ENCODE measurements at places on chromosomes 12 and 14. TPM values are rescaled to one million over a fixed set of nuclear protein-coding genes. Genes with fewer than 3 reads are reported as not detected.

TMEM229B gene
- total RNA-seq, result 4.6 TPM

PMCH gene
- total RNA-seq, result not detected

- DNase-seq, result no peak
These were observed 721 bp upstream of the CTSG start for GRCh38 chr14:24576771-24577170.

ADAM20 gene
- 2.1 TPM for total RNA-seq

- no peak for DNase-seq
These were observed 5.0 kb upstream of the MGP start for GRCh38 chr12:14890701-14891100.

- DNase-seq, result no peak
These were observed 3.3 kb downstream of the CD4 start for GRCh38 chr12:6792522-6793201.

BIN2 gene
- 38.3 TPM for total RNA-seq

DNA sequence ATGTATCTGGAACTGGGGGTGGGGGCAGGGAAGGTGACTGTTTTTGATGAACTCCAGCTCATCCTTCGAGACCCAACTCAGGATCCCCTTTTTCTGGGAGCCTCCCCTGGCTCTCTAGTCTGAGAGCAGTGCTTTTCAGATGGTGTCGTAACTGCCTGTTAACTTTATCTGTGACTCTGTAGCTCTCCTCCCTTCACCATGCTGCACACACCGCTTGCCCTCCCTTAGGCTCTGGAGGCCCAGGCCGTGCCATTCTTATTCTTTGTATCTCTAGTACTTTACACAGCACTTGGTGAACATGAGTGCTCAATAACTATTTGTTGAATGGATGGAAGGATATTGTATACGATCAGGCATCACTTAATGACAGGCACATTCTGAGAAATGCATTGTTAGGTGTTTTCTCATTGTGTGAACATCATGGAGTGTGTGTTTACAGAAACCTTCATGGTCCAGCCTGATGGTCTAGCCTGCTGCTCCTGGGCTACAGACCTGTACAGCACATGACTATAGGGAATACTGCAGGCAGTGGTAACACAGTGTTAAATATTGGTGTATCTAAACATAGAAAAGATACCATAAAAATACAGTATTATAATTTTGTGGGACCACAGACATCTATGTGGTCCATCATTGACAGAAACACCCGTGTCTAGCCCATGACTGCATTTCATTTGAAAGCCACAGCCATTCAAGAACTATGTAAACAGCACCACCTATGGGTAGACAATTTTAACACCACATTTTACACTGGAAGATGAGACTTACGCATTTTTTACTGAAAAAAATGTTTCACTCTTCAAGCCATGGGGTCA is 91.8 kb downstream of the EML1 start:
- DNase-seq, result no peak

DNA sequence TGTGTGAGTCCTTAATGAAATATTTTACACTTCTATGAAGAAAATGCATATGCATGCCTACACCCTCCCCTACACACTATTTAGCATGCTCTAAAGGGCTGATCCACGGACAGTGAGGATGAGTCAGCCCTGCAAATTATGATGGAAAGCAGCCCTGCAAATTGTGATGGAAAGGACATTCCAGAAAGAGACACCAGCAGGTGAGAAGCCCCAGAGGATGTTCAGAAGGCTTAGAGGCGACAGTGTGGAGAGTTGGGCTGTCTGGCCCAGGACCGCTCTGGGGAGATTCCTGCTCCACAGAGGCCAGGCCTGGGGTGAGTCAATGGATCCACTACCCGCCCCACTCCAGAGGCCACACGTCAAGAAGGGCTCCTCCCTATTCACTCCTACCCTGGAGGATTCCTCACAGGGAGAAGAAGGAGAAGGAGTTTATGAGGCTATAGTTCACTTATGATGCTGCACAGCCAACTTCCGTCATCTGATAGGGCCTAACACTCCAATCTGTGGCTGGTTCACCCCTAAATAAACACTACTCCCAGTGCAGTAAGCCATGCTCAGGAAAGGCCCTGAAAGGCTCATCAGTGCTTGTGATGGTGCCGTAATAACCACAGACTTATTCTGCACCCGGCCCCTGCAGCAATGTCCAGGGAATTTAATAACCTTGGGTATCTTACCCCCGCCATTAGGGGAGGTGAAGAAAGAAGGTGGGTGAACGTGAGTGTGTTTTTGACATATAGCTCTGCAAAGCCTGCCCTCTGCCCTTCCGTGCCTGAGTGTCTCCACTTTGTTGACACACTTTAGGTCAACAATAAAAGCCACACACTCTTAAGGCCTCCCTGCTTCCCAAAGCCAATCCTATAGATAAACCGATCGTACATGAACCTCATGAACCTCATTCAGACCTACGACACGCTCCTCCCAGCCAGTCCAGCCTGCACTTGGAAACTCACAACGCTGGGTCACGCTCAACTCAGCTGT is 46.4 kb downstream of the CLMN start:
- DNase-seq, result no peak

ANO4 gene
- 0.17 TPM for total RNA-seq

DNA sequence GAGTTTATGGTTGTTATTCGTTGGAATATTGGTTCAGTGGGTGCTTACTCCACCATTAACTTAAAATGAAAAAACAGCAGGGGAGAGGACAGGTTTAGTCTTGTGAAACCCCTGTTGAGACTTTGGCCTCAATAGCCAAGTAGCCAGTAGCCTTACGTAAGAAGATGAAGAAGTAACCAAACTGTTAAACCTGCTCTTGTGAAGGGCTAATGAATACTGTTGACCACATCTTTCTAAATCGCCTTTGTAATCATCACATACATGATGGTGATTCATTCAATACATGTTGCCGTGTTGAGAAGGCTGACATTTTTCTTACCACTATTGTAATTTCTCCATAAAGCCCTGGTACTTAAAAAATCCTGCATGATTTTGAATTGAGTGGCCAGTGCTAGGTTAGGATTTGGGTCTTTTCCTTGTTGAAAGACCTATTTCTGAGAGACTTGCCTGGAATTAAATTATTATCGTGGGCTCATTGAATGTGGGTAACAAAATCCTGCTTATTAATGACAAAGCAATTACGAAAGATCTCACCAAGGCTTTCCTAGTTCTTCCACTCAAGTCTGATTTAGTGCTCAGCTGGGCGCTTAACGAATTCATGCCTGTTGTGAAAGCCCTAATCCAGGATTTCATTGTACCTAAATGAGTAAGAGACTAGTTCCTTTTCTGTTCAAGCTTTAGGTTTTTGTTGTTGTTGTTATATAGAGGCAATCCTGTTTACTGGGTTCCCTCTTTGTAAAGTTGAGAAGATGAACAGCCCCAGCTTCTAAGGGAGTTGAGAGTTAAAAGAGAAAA is 333.1 kb downstream of the FUT8 start:
- no peak for DNase-seq

HOXC6 gene
- not detected for total RNA-seq

GRCh38 chr12:55757701-55758100 is 14.8 kb downstream of the GDF11 start:
- DNase-seq, result no peak

GRCh38 chr12:6367065-6367968 is 8.0 kb downstream of the SCNN1A start:
- DNase-seq, result no peak

DNA sequence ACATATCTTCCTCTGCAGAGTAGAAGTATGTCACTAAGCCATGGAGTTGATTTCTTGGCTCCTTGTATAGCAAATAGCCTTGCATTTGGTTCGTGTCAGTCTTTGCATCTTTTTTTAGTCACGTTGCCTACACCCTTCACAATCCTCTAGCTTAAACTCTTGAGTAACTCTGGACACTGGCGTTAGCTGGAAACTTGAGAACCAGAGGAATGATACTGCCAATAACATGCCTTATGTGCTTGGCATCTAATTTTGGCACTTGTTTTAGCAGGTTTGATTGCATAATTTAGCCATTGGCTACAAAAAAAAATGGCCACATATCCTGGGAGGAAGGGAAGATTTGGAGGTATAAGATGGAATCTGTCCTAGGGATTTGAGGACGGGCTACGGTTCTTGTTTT is 136.2 kb downstream of the ETV6 start:
- DNase-seq, result no peak

DNA sequence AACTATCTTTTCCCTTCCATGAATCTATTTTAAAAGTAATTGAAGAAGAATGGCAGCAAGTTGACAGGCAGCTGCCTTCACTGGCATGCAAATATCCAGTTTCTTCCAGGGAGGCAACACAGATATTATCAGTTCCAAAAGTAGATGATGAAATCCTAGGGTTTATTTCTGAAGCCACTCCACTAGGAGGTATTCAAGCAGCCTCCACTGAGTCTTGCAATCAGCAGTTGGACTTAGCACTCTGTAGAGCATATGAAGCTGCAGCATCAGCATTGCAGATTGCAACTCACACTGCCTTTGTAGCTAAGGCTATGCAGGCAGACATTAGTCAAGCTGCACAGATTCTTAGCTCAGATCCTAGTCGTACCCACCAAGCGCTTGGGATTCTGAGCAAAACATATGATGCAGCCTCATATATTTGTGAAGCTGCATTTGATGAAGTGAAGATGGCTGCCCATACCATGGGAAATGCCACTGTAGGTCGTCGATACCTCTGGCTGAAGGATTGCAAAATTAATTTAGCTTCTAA is 18.4 kb downstream of the TMPO start:
- no peak for DNase-seq

GRCh38 chr14:59249029-59249428 is 60.6 kb downstream of the DAAM1 start:
- no peak for DNase-seq

GRCh38 chr12:33455096-33455495 is 15.5 kb upstream of the SYT10 start:
- no peak for DNase-seq

DNA sequence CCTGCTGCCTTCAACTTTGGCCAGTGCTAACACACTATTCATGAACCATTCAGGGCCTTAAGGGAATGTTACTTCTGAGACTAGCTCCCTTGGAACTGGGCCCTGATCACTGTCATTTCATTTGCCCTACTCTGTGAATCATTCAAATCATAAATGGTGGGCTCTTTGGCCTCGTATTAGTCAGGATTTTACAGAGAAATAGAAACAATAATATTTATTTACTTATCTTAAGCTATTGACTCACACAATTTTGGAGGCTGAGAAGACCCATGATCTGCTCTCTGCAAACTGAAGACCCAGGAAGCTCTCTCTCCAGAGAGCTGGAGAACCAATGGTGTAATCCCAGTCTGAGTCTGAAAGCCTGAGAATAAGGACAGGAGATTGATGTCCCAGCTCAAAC is 398.5 kb downstream of the LRIG3 start:
- DNase-seq, result no peak

GRCh38 chr12:60059180-60059579 is 463.4 kb downstream of the SLC16A7 start:
- no peak for DNase-seq

RIMKLB gene
- total RNA-seq, result 30.3 TPM

CLEC7A gene
- 17.4 TPM for total RNA-seq

DNA sequence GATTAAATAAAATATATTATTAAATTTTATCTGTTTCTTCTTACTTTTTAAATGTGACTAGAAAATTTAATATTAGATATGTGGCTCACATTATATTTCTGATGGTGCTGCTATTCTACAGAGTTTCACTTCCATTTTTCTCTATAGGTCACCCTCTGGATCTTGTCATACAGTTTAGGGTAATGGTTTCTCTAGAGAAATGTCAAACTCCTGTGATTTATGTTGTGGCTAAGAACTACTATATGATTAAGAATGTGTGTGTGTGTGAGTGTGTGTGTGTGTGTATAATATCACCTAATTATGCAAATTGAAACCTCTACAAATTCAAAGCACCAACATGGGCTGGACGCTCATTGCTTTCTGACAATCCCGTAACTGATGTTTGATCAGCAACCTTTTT is 325.9 kb downstream of the ADAMTS20 start:
- no peak for DNase-seq

INSM2 gene
- total RNA-seq, result 0.15 TPM

- no peak for DNase-seq
These were observed 42.3 kb downstream of the FAR2 start for GRCh38 chr12:29191267-29191850.

DNA sequence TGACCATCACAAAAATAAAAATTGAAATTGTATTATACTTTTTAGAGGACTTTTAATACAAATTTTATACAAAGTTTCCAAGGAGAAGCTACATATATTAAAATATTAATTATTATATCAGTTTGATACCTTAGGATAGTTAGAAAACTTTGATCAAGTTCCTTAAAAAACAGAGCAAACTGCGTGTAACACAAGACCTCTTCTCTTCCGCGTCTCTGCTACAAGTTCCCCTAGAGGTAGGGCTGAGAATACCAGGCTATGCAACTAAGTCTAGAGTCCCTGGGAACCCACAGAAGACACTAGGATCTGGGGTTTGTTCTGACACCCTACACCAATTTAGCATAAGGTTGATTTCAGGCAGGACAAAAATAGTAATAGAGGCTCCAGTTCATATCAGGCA is 319.0 kb downstream of the FOXG1 start:
- no peak for DNase-seq

SELPLG gene
- 50.9 TPM for total RNA-seq

DNA sequence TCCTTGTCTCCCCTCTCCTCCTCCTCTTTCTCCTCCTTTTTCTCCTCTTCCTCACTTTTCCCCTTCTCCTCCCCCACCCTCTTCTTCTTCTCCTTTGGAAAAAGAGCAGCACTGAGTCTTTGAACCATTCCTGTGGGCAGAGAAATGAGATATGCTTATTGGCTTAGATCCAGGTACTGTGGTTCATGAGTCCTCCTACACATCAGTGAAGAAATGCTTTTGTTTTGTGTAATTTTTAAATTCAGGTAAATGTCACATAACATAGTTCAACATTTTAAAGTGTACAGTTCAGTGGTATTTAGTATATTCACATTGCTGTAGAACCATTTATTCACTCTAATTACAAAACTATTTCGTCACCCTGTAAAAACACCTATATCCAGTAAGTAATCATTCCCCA is 402.1 kb downstream of the AACS start:
- no peak for DNase-seq

SLC6A12 gene
- total RNA-seq, result 2.4 TPM

- DNase-seq, result no peak
These were observed 11.8 kb upstream of the KSR2 start for GRCh38 chr12:117980616-117981015.

DNA sequence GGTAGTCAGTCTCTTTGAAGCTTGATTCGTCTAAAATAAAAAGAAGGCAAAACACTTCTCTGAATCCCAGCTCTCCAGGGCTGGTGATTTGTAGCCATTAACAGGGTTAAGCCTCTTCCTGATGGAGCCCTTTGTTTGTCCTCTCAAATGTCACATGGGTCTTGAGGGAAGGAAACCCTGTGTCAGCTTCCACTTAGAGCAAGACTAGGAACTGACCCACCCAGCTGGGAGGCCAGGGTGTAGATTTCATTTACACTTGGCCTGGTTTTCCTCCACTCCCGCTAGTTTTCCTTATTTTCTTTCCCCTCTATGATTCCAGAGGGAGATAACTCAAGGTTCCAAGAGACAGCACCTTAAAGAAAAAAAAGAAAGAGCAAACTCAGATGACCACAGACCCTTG is 230.5 kb upstream of the EGLN3 start:
- no peak for DNase-seq

MMP17 gene
- 5.0 TPM for total RNA-seq

GRCh38 chr12:129700036-129700435 is 203.8 kb downstream of the TMEM132D start:
- no peak for DNase-seq

Data from upper lobe of left lung (tissue), 6 donors.